ENCODE measurements at places on chromosomes 12 and 14.

DNA sequence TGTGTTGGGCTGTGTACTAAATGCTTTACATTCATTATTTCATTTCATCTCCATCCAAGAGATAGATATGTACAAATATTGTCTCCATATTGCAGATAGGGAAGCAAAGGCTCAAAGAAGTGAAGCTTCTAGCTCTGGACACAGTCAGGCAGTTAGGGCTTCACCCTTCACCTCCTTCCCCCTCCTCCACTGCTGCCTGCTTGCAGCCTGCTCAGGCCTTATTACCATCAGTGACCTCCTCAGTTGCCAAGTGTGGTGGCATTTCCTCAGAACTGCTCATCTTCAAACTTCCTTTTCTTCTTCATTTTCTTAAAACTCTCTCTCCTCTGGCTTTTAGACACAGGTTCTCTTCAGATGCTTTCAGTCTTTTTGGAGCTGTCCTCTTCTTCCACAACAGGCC lies 4.7 kb upstream of the GPATCH2L start:
- no peak for ATAC-seq

- no peak for ATAC-seq
Observed at GRCh38 chr12:57965766-57966165, 24.4 kb downstream of the ATP23 start.

DNA sequence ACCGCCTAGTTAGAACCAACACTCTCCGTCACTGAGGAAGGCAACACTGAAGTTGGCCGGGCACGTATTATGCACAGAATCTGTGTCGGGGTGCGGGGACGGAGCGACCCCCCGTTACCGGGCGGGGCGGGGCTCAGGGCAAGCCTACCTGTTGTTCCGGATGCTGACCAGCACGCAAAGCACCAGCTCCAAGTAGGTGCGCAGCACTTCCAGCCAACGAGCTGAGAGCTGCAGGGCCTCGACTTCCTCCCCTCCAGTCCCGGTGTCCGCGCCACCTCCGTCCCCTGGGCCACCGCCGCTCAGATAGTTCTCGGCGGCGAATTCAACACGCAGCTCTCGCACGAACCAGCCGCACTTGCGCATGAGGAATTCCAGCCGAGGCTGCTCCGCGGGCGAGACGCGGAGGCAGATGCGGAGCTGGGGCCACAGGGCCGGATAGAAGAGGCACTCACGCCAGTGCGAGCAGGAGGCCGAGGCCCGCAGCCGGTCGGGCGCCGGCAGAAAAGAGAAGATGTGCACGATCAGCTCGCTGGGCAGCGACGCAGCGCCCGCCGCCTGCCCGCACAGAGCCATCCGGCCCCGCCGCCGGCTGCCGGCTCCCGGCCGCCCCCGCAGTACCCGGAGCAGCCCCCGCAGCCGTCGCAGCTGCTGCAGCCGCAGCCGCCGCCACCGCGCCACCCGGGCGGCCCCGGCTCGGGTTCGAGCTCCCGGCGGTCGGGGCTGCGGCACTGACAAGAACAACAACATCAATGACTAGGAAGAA lies 636 bp downstream of the FBXO33 start:
- ATAC-seq, result peak; percentile 2

DNA sequence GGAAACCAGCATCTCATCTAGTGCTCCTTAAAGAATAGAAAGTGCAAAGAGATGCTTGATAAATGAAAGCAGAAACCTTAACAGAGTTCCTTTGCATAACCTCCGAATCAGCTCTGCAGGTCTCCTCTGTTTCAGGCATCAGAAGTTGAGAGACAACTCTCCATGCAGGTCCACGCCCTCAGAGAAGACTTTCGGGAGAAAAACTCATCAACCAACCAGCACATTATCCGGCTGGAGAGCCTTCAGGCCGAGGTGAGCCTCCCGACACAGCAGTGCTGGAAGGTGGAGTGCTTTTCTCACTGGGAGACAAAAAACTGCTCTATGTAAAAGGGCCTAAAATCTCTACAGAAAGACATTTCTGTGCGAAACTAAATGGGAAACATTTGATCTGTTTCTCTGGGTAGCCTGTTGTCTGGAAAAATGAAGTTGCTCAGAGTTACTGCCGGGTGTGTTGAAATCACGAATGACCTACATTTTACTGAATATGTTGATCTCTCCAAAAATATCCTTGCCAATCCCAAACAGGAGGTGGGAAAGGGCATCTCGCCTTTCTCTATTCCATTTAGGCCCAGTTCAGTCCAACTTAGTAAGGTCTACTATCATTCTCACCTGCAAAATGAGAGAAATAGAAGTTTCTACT lies 54.9 kb downstream of the RAB35 start:
- no peak for ATAC-seq

GRCh38 chr14:105223260-105223659 lies 25.1 kb upstream of the BTBD6 start:
- ATAC-seq, result no peak

GRCh38 chr14:73722581-73722980 lies 8.4 kb upstream of the PNMA1 start:
- no peak for ATAC-seq

GRCh38 chr12:110906516-110906915 lies 13.9 kb downstream of the MYL2 start:
- no peak for ATAC-seq

GRCh38 chr12:93793983-93794382 lies 116.8 kb downstream of the CRADD start:
- ATAC-seq, result no peak

GRCh38 chr14:77882098-77882497 lies 82.2 kb downstream of the ADCK1 start:
- no peak for ATAC-seq

- no peak for ATAC-seq
Observed at GRCh38 chr14:69612783-69613130, 1.4 kb downstream of the SUSD6 start.

GRCh38 chr12:1918081-1918883 lies at the start of gene CACNA2D4:
Gene CACNA2D4, minus strand, starts transcription at chr12:1918652. Its CDS starts 179 bp downstream, at chr12:1918473.
- ATAC-seq, result no peak

- ATAC-seq, result no peak
Observed at GRCh38 chr14:62103464-62103863, 341.2 kb downstream of the SNAPC1 start.

DNA sequence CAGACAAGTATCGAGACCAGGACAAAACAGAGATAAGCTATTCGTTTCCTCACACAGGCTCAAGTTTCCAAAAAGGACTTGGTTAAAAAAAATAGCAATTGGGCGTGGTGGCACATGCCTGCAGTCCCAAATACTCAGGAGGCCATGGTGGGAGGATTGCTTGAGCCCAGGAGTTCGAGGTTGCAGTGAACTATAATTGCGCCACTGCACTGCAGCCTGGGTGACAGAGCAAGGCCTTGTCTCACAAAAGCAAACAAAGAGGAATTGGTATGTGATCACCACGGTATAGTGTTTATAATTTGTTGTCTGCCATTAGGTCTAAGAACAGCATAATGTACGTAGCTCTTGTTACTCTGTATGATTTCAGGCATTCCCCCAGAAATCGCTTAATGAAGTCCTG lies 175.3 kb downstream of the DERA start:
- ATAC-seq, result no peak

GRCh38 chr14:77640756-77641533 lies 24.5 kb upstream of the SPTLC2 start:
- no peak for ATAC-seq

- ATAC-seq, result no peak
Observed at GRCh38 chr14:100560471-100560870, 26.7 kb downstream of the BEGAIN start.

DNA sequence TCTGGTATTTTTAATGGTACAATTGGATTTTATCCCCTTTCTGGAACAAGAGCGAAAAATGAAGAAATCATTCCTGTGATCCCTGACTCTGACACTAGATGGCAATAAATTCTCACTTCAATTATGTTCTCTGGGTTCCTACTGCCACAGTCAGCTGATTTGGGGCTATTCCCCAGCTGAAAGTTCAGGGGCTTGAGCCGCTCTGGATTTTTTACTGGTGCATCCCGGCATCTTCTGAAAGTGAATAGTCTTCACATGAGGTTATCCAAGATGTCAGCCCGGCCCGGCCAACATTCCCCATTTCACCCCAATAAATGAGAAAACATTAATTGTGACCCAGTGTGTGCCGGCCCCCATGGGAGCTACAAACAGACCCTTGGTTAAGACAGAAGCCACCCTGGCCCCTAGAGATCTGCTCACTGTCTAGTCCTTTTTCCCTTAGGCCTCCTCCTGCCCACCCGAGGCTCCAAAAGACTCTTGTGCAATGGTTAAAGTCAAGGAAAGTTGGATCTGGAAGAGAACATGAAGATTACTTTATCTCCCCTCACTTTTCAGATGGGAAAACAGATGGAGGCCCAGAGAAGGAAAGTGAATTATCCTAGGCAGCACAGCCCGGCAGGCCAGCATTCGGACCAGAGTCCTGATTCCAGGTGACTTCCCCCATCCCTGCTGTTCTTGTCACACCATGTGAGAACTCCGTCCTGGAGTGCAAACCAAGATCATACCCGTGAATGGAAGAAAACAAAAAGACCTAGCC lies 20.8 kb downstream of the CKAP4 start:
- no peak for ATAC-seq

GRCh38 chr12:67415473-67415872 lies 146.3 kb downstream of the CAND1 start:
- ATAC-seq, result no peak

DNA sequence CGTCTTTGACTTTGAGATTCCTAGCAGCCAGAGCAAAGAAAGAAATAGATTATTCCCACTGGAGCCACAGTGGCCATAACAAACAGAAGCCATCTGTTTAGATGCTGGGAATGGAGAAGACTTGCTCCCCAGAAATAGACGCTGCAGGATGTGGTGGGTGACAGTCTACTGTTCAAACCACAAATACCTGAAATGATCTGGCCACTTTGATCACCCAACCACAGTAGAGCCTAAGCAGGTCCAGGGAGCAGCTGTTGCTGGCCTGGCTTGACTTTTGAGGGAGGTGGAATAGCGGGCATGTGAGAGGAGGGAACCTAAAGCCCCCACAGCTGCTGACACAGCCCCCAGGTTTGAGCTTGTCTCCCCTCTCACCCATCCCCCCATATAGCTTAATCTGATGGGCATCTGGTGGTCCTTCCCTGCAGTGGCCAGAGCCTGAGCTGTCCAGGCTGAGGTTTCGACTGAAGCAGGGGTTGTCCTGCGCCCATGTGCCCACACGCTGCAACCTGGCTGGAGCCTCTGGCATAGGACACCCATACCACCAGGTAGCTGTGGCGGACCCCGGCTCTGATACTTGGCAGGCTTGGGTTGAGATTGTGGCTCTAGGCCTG lies 38.7 kb downstream of the SH2B3 start:
- peak; percentile 42 for ATAC-seq

- no peak for ATAC-seq
Observed at GRCh38 chr14:65231286-65231980, 129.1 kb upstream of the MAX start.

DNA sequence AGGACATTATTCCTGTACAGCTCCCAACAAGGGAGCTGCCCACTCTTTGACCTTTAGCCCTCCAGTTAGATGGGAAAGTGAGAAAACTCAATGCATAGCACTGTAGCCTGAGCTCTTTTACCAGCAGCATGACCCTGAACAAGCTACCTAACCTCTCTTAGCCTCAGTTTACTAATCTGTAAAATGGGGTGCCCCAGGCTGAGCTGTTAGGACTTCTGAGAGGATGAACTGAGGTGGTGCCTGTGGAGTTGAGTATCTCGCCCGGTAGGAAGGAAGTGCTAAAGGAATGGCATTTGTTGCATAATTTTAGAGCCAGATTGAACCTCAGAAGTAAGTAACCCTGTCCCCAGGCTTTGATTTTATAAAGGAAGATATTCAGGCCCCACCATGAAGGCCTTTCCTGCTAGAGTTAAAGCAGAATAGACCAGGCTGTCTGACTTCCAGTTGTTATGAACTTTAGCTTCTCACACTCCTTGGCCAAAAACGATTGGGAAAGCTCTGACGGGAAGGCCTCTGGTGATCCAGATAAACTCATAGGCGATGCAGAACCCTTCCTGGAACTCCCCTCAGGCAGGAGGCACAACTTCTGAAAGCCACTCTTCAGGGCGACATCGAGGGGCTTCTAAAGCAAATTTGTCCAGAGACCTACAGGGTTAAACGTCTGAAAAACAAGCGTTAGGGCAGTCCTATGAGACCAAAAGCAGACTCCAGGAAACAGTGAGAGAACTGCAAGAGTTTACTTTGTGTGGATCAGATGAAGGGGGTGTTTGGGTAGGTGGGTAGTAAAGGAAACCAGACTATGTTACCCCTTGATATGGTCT lies 2.5 kb upstream of the SERPINA10 start:
- ATAC-seq, result no peak

DNA sequence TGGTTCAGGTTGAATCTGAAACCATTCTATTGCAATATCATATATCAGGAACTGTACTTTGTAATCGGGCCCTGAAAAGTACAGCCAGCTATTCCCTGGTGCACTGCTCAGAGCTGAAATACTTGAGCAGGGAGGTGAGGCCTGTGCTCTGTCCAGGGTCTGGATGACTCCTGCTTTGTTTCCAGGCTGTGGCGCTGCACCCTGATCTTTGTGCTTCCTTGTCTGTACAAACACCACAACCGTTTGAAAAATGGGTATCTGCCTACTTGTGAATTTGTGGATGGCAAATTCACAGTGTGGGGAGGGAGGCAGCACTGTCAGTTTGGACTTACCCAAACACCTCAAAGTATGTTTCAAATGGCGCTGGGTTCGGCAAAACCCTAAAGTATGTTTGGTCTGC lies 155.4 kb upstream of the FAR2 start:
- no peak for ATAC-seq

- peak; percentile 53 for ATAC-seq
Observed at GRCh38 chr12:6074427-6074826, 50.0 kb downstream of the VWF start.

Measured in activated CD4-positive, CD25-positive, alpha-beta regulatory T cell treated with anti-CD3 and anti-CD28 coated beads, Interleukin-2, amount 50 U/mL, for 24 hours (primary cell).